ENCODE measurements at places on chromosomes 12 and 14. TPM values are rescaled to one million over a fixed set of nuclear protein-coding genes. Genes with fewer than 3 reads are reported as not detected.

Gene PCED1B
- 0.35 TPM for total RNA-seq

GRCh38 chr14:30260833-30261607 is 297.9 kb upstream of the G2E3 start:
- no peak for DNase-seq

DNA sequence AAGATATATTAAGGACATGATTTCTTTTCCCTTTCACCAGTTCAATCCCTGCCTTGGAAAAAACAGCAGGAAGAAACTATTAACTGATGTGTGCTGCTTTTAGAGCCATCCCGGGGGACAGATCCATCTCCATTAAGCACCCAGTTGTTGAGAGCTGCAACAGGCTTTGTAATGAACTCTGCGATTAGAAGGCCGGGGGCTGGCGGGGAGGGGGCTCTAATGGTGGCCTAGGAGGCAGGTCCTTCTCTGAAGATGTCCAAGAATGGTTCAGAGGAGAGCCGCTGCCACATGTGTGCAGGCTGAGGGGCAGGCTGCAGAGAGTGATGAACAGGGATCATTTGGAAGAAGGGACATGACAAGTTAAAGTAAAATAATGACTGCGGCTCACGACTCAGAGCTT is 67.8 kb downstream of the GALNT8 start:
- DNase-seq, result no peak

DNA sequence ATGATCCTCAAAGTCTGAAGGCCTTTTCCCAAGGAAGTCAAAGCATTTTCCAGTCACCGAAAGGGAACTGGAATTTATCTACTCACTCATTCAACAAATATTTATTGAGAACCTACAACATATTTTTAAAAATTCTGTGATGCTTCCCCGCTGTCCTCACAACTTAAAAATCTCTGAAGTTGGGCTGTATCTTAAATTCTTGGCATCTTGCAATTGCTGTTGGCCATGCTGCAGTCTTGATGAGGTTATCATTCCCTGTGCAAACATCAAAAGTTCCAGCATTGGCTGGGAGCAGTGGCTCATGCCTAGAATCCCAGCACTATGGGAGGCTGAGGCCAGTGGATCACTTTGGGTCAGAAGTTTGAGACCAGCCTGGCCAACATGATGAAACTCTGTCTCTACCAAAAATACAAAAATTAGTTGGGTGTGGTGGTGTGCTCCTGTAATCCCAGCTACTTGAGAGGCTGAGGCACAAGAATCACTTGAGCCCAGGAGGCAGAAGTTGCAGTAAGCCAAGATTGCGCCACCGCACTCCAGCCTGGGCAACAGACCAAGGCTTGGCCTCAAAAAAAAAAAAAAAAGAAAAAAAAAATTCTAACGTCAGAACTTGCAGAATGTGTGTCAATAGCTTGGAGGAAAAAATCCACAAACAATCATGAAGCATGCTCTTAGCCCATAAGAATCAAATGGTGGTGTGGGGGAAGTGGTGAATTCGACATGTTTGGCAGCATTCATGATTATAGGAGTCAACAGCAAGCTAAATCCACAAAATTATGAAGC is 34.9 kb downstream of the CCDC177 start:
- DNase-seq, result no peak

DNA sequence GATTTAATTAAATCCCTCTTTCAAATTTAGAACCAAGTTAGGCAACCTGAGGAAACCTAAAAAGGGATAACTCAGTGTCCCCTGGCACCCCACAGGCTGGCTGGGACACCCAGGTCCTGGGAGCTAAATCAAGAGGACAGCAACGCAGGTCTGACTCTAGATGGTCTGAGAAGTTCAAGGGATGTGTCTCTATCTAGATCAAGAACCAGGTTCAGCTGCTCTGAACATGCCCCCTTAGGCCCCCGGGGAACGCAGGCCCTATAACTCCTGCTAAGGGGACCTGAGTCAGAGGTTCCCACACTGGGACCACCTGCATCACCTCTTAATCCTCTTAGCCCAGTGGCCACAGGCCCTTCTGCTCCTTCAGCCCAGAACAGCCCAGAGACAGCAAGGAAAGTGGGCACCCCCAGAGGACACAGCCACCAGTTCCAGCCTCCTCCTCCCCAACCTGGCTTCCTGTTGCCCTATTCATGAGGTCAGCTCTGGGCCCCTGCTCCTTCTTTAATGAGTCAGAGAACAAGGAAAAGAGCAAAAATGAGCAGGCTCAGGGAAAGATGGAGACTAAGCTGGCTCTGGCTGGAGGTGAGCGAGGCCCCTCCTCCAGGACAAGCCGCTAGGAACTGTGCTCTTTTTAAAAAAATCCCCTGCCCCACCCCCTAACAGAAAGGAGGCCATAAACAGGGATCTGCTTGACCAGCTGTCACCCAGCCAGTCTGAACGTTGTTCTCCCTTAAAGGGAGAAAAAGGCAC is 10.8 kb downstream of the PITPNM2 start:
- no peak for DNase-seq

- no peak for DNase-seq
Observed at GRCh38 chr12:55724226-55724939, 4.2 kb downstream of the RDH5 start.

Gene RAPGEF3
- total RNA-seq, result 35.8 TPM

DNA sequence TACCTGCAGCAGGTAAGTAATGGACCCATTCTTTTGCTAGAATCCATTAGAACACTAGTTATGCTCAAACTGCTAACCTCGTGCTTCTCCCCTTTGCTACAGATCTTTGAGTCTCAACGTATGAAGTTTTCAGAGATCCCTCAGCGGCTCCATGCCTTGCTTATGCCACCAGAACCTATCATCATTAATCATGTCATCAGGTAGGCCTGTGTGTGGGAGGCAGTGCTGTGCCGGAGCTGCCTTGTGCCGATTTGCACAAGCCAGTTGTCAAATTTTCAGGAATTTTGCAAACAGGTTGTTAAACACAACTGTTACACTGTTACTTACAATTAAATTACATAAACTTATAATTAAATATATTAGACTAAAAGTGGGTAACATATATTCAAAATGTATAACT is 5.2 kb downstream of the SMARCD1 start:
- no peak for DNase-seq

DNA sequence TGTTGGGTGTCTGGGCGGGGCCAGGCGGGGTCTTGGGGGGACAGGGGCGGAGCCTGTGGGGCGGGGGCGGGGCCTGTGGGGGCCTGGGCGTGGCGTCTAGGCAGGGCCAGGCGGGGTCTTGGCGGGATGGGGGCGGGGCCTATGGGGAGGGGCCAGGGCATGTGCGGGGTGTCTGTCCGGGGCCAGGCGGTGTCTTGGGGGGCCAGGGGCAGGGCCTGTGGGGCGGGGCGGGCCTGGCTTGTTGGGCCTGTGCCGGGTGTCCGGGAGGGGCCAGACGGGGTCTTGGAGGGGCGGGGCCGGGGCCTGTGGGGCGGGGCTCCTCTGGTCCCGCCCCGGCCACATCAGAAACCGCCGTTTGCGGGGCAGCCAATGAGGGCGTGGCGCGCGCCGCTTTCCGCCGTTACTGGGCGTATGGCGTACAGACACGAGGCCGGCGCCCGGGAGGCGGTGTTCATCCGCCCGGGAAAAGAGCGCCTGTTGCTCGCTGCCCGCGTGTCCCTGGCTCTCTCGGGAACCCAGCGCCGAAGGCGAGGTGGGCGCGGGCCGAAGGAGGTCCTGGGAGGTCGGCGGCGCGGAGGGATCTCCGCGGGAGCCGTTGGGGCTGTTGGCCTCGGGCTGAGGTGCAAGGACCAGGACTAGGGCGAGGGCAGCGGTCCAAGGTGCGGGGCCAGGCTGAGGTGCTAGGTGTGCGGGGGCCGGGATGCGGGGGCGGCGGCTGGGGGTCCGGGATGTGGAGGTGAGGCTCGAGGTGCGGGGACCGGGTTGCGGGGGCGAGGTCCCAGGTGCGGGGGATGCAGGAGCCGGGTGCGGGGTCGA is at the start of gene PIWIL1:
PIWIL1 (plus strand) TSS at position 400 of the 816 bp plus-strand sequence. CDS start 4,705 bp downstream, outside the sequence.
- no peak for DNase-seq

GRCh38 chr14:34043627-34044372 is 92.9 kb upstream of the EGLN3 start:
- no peak for DNase-seq

Measured in pulmonary artery endothelial cell (primary cell).